ENCODE measurements at places on chromosomes 5 and 9.

- DNase-seq, result no peak
Observed at GRCh38 chr5:6723122-6723815, 10.0 kb downstream of the TENT4A start.

DNA sequence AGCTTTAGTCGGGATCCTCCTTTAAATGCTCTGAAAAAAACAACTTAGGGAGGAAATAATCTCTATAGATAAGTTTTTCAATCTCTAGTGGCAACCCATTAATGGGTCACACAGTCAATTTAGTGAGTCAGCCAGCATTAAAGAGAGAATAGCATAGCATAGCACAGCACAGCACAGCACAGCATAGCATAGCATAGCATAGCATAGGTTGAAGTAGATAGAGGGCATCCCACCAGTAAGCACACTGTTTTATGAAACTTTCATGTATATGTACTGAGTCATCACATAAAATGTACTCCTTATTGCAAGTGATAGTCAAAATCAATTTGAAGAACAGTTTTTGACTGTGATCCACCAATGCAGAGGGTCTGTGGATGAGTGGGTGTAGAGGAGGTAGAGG lies 522.9 kb downstream of the CCDC171 start:
- no peak for DNase-seq

GRCh38 chr5:66223637-66224036 lies 79.5 kb downstream of the SREK1 start:
- DNase-seq, result no peak

- no peak for DNase-seq
Observed at GRCh38 chr5:11504886-11505193, 399.4 kb downstream of the CTNND2 start.

- DNase-seq, result no peak
Observed at GRCh38 chr5:42579320-42579719, 156.1 kb downstream of the GHR start.

DNA sequence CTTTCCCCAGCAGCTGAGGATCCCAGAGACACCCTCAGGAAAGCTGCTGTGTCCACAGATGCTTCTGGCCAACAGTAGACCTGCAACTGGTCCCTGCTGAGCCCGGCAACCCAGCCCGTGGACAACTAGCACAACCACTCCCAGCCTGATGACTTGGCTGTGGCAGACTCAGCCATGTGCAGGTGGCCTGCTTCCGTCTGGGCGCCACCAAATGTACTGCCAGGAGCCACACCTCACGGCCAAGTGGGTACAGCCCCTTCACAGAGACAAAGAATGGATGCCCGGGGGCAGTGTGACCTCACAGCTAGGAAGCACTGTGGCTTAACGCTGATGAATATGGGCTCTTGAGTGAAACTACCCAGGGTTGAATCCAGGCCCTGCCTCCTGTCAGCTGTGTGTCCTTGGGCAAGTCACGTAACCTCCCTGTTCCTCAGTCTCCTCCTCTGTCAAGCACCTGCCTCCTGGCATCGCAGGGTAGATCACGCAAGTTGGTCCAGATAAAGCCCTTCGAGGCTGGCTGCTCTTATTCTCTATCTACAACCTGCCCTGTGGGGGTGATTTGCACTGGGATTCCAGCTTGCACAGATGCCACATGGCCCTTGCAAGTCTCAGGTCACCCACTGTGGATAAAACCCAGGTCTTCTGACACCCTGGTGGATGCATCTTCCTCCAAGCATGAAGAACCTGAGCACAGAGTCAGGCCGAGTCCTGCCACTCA lies 225.0 kb downstream of the PBX3 start:
- DNase-seq, result no peak

GRCh38 chr9:97660847-97661246 lies 27.2 kb downstream of the NCBP1 start:
- DNase-seq, result no peak

All from NCI-H1417 treated with DMSO at 0.1 percent for 48 hours (cell line).